ENCODE measurements at places on chromosomes 7 and 10. TPM values are rescaled to one million over a fixed set of nuclear protein-coding genes. Genes with fewer than 3 reads are reported as not detected.

TMEM176A gene
- 12.1 TPM for total RNA-seq

PITX3 gene
- total RNA-seq = 1.4 TPM

CCDC172 gene
- not detected for total RNA-seq

GPR158 gene
- total RNA-seq = not detected

LLCFC1 gene
- total RNA-seq = not detected

LIPJ gene
- total RNA-seq = not detected

GRCh38 chr7:26553128-26553527 lies 261.5 kb downstream of the SNX10 start:
- H3K27me3 ChIP-seq = no peaks in the 10 kb centered on the region

GRCh38 chr10:24897326-24897926 lies 55.0 kb downstream of the PRTFDC1 start:
- peaks cover 4% of the 10 kb centered on the region for H3K4me1 ChIP-seq
- no peak overlapping the region for H3K27ac ChIP-seq
- no peak for DNase-seq

DNA sequence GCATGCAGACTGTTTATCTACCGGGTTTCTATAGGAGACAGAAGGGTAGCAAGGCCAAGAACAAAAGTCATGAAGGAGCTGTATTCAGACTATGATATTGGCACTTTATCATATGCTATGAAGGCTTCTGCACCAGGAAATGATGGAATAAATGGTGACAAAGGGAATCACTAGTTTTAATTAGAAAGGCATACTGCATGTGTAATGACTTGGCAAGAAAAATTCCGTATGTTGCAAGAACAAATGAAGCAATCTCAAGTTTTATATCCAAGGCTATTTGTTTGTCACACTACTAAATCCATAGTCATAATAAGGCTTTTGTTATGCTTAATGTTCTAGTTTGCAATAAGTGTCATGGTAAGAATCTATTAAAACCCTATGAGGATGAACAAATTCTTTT lies 230.9 kb downstream of the ZEB1 start:
- no peak for DNase-seq
- H3K27me3 ChIP-seq = no peaks in the 10 kb centered on the region
- no peak overlapping the region for H3K4me3 ChIP-seq
- no peaks in the 10 kb centered on the region for H3K4me1 ChIP-seq
- H3K27ac ChIP-seq = no peak overlapping the region

- H3K4me3 ChIP-seq = no peak overlapping the region
- DNase-seq = no peak
- H3K4me1 ChIP-seq = no peaks in the 10 kb centered on the region
- H3K27ac ChIP-seq = no peak overlapping the region
Measured at GRCh38 chr7:89618274-89618673, 536.0 kb upstream of the STEAP1 start.

- H3K4me3 ChIP-seq = no peak overlapping the region
- H3K4me1 ChIP-seq = no peaks in the 10 kb centered on the region
- DNase-seq = no peak
- no peak overlapping the region for H3K27ac ChIP-seq
- no peaks in the 10 kb centered on the region for H3K36me3 ChIP-seq
- H3K27me3 ChIP-seq = no peaks in the 10 kb centered on the region
Measured at GRCh38 chr10:76192694-76193320, 761.4 kb downstream of the LRMDA start.

DNA sequence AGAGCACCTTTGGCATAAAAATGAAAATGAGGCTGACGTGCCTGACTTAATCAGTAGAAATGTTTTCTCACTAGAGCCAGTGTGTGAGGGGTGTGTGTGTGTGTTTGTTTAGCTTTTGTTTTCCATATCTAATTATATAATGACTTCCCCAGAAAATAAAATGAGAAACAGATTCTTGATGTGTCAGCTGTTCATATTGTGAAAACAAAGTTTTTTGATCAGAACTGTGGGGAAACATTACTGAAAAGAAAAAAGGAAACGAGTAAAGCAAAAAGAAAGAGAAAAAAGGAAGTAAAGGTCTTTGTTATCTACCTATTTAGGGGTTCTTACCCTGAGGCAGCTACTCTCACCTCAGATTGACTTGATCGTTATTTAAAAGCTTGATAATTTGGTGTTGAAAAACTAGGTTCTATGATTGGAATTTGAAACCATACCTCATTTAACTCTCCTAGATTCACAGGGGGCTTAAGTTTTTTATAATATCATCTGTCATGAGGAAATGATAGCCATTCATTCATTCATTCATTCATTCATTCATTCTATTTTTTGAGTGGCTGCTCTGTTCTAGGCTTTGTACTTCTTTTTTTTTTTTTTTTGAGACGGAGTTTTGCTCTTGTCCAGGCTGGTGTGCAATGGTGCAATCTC lies 58.0 kb downstream of the CREM start:
- no peaks in the 10 kb centered on the region for H3K36me3 ChIP-seq
- no peak overlapping the region for H3K4me3 ChIP-seq
- H3K27me3 ChIP-seq = no peaks in the 10 kb centered on the region
- no peaks in the 10 kb centered on the region for H3K4me1 ChIP-seq
- peak overlapping the region; percentile 69 for H3K27ac ChIP-seq
- no peak for DNase-seq

DNA sequence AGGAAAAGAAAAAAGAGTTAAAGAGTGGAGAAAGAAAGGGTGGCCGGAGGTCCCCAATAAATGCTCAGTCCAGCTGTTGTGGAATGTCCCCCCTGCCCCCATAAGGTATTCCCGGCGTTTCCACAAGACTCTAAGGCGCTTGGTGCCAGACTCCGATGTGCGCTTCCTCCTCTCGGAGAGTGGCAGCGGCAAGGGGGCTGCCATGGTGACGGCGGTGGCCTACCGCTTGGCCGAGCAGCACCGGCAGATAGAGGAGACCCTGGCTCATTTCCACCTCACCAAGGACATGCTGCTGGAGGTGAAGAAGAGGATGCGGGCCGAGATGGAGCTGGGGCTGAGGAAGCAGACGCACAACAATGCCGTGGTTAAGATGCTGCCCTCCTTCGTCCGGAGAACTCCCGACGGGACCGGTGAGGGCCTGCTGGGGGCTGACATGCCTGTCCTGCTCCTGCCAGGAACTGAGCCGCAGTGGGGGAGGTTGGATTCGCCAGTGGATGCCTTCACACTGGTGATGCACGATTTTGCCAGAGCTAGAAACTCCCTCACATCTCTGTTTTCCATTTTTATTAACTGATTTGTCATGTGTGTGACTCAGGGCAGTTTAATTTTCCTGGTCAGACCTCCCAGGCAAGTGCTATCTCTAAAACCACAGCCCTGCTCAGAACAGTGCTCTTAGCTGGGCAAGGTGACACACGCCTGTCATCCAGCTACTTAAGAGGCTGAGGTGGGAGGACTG lies 34.2 kb downstream of the TACR2 start:
- DNase-seq = no peak
- no peak overlapping the region for H3K4me3 ChIP-seq
- H3K4me1 ChIP-seq = peaks cover 15% of the 10 kb centered on the region
- H3K27me3 ChIP-seq = no peaks in the 10 kb centered on the region

DNA sequence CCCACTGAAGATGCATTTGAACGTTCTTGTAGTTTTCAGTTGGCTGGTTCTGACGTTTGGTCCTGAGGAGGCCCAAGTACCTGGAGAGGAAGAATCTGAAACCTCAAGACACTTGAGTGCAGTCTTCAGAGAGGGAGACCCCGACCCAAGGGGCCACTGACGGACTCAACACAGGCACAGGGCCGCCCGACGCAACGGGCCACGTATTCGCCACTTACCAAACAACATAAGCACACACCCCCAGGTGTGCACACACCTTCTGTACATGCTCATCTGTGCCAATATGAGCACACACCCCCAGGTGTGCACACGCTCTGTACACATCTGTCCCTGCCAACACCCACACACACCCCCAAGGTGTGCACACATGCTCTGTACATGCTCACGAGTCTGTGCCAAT lies 68.5 kb downstream of the DIP2C start:
- no peak for DNase-seq
- no peak overlapping the region for H3K27ac ChIP-seq
- H3K36me3 ChIP-seq = no peaks in the 10 kb centered on the region
- no peak overlapping the region for H3K4me3 ChIP-seq
- no peaks in the 10 kb centered on the region for H3K27me3 ChIP-seq

- no peak overlapping the region for H3K4me3 ChIP-seq
- no peak for DNase-seq
- H3K27ac ChIP-seq = no peak overlapping the region
Measured at GRCh38 chr10:110421512-110422138, 76.1 kb upstream of the DUSP5 start.

GRCh38 chr7:6399351-6399750 lies 48.4 kb downstream of the DAGLB start:
- H3K4me3 ChIP-seq = peak overlapping the region; percentile 6
- H3K36me3 ChIP-seq = peaks cover 84% of the 10 kb centered on the region
- H3K27ac ChIP-seq = peak overlapping the region; percentile 7
- H3K27me3 ChIP-seq = no peaks in the 10 kb centered on the region
- peaks cover 75% of the 10 kb centered on the region for H3K4me1 ChIP-seq
- DNase-seq = no peak

- no peaks in the 10 kb centered on the region for H3K36me3 ChIP-seq
- DNase-seq = no peak
- H3K4me1 ChIP-seq = no peaks in the 10 kb centered on the region
- no peak overlapping the region for H3K27ac ChIP-seq
Measured at GRCh38 chr10:108736111-108736510, 1187.2 kb downstream of the XPNPEP1 start.

DNA sequence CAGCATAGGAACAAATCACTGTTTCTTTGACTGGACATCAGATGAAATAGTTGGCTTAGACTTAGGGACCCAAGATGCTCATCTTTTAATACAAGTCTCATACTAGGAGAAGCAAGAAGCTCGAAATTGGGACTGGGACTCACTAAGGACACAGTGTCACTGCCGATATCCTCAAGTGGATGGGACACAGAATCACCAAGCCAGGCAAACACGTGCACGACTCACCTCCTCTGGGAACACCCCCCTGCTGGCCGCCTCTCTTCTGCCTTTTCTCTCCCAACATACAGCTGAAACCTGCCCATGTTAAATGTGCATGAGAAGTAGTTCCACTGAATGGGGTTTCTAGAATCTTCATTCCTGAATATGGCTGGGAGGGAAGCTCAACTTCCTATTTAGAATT lies 106.6 kb upstream of the FAM204A start:
- no peak for DNase-seq
- peaks cover 46% of the 10 kb centered on the region for H3K27me3 ChIP-seq
- no peak overlapping the region for H3K4me3 ChIP-seq
- no peak overlapping the region for H3K27ac ChIP-seq
- H3K4me1 ChIP-seq = no peaks in the 10 kb centered on the region
- no peaks in the 10 kb centered on the region for H3K36me3 ChIP-seq

GRCh38 chr10:115657161-115657860 lies 564.1 kb downstream of the ATRNL1 start:
- no peaks in the 10 kb centered on the region for H3K27me3 ChIP-seq
- no peaks in the 10 kb centered on the region for H3K36me3 ChIP-seq
- no peaks in the 10 kb centered on the region for H3K4me1 ChIP-seq
- no peak for DNase-seq

- H3K27me3 ChIP-seq = no peaks in the 10 kb centered on the region
- H3K4me3 ChIP-seq = peak overlapping the region; percentile 99
- H3K36me3 ChIP-seq = no peaks in the 10 kb centered on the region
- peak overlapping the region; percentile 99 for H3K27ac ChIP-seq
- DNase-seq = peak; percentile 86
Measured at GRCh38 chr10:70405037-70405824, 1.3 kb downstream of the EIF4EBP2 start.

DNA sequence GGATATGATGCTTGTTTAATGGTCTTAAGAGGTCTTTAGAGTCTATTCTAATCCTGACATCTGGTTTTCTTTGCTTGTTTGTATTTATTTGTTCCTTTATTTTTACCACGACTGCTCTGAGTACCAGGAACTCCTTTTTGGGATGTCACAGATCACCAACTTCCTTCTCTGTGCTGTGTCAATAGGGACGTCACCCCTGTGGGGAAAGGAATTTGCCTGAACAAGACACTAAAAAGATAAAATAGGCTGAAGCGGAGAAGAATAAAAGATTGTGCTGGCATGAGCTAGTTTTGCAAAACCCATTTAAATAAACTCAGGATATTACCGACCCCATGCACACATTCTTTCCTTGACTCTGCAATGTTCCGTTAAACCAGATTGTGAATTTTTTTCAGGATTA lies 27.7 kb downstream of the MGMT start:
- H3K4me3 ChIP-seq = no peak overlapping the region
- H3K27me3 ChIP-seq = no peaks in the 10 kb centered on the region

DNA sequence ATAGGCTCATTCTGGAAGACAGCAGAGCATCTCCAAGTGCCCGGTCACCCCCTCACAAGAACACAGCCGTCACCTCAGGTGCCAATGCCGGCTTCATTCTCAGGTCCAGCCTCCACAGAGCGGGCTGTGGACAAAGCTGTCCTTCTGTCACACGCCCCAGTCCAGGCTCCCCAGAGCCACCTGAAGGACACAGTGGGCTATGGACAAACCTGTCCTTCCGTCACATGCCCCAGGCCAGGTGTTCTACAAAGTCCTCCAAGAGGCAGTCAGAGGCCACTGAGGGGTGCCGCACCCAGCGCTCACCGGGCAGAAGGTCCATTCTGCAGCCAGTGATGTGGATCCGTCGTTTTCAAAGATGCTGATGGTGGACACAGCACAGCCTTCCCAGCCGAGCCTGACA lies 173.2 kb upstream of the PPP2R2D start:
- no peaks in the 10 kb centered on the region for H3K27me3 ChIP-seq
- no peaks in the 10 kb centered on the region for H3K36me3 ChIP-seq
- H3K4me3 ChIP-seq = no peak overlapping the region
- peaks cover 13% of the 10 kb centered on the region for H3K4me1 ChIP-seq
- DNase-seq = no peak

GRCh38 chr7:50598460-50599343 lies 33.5 kb upstream of the DDC start:
- DNase-seq = no peak
- no peak overlapping the region for H3K4me3 ChIP-seq
- peaks cover 2% of the 10 kb centered on the region for H3K36me3 ChIP-seq

Data from heart right ventricle (tissue), 16 donors.